ENCODE measurements at places on chromosomes 12 and 14.
A peak's percentile ranks its signal among the peaks of the same experiment; 100 is the strongest.

DNA sequence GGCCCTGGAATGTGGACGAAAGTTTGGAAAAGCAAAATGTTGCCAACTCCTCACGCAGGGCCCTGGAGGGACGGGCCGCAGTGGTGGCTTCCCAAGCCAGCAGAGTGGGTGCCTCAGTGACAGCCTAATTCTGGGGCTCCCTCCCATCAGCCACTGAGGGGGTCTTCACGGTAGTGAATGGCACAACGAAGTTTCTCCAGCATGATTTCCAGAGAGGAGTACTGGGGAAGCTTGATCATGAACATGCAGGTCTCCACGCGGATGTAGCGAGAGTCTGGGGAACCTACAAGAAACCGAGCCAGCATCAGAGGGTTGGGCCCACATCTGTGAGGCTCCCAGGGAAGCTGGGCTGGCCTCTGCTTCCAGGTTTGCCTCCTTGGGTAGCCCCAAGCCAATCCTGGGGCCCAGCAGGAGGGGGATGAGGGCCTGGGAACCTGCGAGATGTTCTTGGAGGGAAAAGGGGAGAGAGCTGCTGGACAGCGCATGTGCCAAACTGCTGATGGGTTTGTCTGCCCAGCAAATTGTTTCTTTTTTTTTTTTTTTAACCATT, 37.0 kb downstream of the TRAFD1 start:
- DNase-seq: no peak

DNA sequence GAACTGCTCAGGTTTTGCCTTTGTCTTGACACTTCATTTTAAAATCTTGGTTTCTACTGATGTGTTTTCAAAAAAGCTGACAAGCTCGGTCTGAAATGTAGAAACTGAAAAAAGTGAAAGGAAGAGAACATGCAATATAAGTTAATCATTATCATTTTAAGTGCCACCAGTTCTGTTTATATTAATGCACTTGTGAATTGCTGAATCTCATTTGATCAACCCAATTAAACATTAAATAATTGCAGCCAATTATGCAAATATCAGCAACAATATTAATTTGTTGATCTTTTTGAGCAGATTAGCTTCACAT, 133.8 kb downstream of the BCAT1 start:
- DNase-seq: no peak

DNA sequence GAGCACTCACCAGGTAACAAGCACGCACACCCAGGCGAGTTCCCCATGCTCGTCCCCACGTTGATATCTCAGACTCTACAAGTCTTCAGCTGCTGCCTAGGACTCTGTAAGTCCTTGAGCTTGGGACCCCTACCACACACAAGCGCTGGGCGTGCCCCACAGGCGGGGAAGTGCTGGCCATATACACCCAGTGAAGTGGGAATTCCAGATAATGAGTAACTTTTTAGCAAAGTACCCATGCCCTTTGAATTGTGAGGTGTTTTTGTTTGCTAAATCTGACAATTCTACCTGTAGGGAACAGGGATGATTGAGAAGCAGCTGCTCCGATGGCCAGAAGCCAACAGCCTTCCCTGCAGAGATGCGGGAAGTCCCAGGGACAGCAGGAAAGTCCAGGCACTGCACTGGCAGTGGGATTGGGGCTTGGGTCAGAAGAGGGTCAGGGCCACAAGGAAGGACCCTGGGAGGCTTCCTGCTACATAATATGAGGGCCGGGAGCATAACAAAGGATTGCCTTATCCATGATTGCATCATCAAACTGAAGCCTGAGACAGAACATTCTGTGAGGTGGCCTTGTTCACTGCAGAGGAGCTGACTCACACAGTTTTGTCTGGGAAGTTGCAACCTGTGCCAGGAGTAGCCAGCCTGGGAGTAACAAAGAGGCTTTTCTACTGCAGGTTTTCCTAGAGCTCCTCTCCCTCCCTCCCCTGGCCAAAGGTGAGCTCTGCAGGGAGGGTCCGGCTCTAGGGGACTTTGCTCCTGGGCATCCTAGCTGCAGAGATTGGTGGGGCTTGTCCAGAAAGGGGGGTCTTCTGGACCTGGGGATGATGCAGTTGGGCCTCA, 13.2 kb upstream of the SERPINA3 start:
- no peak for DNase-seq

GRCh38 chr12:121614872-121615467, 11.4 kb upstream of the ORAI1 start:
- DNase-seq: no peak

DNA sequence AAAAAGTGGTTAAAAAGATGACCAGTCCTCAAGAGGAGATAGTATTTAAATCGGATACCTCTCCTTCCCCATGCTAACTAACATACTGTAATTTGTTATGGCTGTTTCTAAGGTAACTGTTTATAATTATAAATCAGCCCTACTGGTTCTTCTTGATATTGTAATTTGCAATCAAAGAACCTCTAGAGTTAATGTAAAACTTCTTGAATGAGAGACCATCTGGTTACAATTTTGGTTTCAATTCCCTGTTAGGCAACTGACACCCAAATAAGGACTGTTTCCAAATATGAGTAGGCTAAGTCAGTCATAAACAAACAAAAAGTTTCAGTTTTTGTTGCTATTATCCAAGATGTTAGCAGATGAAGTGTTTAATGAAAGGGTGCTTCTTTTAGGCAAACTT, 120.2 kb upstream of the DNM1L start:
- DNase-seq: no peak

GRCh38 chr12:72753571-72753970, 481.4 kb downstream of the TRHDE start:
- DNase-seq: no peak

GRCh38 chr12:2011643-2012607, 7.7 kb upstream of the DCP1B start:
- DNase-seq: no peak

GRCh38 chr14:23831596-23831995, 122.0 kb upstream of the DHRS4 start:
- DNase-seq: no peak

- DNase-seq: no peak
These were observed 16.0 kb downstream of the TRMT5 start for GRCh38 chr14:60964904-60965303.

DNA sequence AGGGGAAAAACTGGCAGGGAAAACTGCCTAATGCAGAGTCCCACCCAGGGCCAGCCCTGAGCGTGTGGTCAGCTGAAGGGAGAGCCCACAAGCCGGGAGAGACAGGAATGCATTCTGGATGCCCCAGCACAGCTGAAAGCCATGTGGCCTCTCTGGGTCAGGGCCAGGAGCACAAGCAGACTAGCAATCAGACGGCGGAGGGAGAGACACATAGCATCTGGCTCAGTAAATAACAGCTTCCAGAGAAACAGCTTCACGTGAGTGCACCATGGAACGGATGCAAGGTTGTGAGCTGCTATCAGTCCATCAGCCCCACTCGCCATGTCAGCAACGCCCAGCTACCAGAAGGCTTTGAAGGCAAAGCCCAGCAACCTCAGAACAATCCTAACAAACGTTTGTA, 28.2 kb upstream of the TMEM106C start:
- no peak for DNase-seq

DNA sequence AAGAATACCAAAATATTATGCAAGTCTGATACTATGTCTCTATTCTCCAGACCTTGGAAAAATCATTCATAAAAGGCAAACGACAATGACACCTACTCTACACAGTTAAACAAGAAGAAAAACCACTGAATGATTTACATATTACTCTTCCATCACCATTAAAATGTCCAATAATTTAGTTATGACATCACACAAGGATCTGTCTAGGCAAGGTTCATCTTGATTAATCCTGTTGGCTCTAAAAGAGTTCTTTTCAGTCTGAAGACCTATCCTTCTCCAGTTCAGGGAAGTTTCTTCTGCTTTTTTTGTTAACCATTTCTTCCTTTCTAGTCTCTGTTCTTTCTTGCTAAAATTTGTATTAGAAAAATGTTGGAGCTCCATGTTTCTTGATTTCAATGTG, 64.0 kb downstream of the OSBPL8 start:
- DNase-seq: no peak

DNA sequence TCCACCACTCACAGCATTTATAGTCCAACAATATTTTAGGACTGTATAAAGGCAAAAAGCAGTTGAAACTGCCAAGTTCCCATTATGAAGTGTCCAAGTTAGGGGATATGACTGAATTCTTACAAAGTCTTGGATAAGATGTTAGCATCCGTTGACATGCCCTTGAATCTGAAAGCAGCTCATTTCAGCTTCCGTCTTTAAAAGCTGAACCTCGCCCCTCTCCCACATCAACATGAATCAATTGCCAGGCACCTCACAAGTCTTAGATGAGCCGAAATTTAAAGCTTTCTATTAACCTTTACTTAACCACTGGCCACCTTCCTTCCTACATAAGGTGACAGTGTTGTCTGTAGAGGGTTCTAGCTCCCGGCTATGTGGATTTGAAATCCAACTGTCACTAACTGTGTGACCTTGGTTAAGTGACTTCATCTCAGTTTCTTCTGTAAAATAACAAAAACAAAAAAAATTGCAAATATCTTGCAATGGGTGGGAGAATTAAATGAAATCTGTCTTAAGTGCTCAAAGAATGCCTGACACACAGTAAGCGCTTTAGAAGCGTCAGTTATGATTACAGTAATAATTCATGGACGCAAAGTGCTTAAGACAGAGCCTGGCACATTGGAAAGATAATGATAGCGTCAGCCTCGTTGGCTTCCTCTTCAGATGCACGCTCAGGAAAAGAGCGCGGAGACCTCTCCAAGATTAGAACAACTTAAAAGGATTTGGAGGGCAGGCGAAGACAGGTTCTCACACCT, 1.2 kb downstream of the PPP1CC start:
- DNase-seq: peak; percentile 51

DNA sequence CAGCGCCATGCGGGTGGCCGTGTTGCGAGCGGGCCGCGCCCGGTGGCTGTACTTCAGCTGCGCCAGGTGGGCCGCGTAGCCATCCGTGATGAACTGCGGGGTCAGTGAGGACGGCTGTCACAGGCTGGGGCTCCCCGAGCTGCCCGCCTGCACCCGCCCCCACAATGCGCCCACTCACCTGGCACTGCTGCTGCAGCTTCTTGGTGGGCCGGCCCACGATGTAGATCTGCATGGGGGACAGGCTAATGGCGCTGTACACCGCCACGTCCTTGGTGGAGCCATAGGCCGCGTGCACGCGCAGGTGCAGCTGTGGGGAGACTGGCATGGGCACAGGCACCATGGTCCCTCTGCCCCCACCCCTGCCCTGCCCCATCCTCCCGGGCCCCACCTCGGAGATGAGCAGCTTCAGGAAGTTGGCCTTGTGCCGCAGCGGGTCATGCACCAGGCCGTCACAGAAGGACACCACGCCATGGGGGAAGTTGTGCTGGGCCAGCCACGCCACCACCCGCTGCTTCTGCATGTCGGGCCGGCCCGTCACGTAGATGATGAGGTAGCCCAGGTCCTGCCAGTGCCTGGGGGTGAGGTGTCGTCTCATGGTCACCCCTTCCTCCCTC, 5.9 kb downstream of the ARL6IP4 start:
- no peak for DNase-seq

DNA sequence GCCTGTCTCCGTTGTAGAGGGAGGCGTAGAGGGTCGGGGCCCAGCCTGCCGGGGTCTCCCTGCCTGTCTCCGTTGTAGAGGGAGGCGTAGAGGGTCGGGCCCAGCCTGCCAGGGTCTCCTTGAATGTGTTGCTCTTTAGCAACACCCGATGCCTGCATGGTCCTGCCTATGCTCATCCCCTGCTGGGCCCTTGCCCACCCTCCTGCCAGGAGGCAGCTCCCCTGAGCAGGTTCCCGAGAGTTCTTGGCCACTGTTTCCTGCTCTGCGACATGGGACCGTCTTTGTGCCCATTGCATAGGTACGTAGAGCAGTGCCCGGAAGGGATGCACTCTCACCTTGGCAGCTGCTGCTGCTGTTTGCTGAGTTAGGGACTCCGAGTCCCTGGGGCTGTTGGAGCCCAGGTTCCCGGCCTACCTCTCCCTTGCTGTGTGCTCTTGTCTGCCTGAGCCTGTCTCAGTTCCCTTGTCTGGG, 3.3 kb downstream of the KIF26A start:
- no peak for DNase-seq

DNA sequence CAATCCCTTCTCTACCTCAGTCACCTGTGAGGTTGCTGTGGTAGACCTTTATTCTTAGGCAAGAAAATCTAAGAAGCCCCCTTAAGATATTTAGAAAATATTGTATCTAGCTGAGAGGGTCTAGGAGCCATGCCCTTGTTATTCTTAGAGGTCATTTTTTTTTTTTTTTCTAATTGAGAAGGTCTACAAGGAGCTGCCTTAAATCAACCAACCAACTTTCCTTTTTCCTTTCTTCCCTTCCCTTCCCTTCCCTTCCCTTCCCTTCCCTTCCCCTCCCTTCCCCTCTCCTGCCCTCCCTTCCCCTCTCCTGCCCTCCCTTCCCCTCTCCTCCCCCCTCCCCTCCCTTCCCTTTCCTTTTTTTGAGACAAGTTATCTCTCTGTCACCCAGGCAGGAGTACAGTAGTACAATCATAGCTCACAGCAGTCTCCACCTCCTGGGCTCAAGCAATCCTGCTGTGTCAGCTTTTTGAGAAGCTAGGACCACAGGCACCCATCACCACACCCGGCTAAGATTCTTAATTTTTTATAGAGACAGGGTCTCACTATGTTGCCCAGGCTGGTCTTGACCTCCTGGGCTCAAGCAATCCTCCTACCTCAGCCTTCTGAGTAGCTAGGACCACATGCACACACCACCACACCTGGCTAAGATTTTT, 668.4 kb upstream of the FBXO33 start:
- DNase-seq: no peak

DNA sequence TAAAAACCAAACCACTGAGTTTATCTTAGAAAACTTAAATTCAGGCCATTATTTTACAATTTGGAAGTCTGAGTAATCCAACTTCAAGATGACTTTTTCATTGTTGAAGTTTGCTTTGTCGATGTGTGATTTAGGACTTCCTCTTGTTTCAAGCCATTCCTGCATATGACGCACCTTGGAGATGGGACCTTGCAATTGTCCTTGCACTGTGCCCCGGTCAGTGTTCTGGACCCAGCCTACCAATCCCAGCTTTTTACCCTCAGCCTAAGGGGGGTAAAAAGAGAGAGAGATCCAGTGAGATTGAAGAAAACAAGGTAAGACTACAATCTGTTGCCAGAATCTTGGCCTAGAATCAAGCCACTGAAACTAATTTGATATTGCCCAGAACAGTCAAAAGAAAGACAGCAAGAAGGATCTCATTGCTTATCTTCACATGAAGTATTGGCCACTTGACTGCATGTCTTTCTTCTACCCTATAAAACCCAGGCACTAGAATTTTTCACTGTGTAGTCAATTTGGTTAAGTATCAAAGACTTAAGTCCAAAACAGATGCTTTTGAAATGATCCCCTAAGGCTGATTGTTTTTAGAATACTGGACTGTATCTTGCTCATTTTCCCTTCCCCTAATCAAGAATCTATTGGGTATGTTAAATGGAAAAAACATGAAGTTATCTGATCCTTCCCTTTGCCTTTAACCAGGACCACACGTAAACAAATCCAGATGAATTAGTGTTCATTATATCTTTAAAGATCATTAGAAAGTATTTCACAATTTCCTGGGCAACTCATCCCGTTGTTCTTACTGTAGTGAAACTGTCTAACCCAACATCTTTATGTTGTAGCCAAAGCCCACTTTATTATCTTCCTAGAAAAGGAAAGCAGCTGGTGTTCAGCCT, 2.4 kb upstream of the MLH3 start:
- no peak for DNase-seq

- no peak for DNase-seq
These were observed 14.8 kb downstream of the GUCY2C start for GRCh38 chr12:14681625-14682024.

All from CD8-positive, alpha-beta T cell (primary cell).